ENCODE measurements at places on chromosomes 11 and 22. TPM values are rescaled to one million over a fixed set of nuclear protein-coding genes. Genes with fewer than 3 reads are reported as not detected.

GRCh38 chr11:74682731-74683278, 48.4 kb downstream of the CHRDL2 start:
- DNase-seq, result peak; percentile 15

DNA sequence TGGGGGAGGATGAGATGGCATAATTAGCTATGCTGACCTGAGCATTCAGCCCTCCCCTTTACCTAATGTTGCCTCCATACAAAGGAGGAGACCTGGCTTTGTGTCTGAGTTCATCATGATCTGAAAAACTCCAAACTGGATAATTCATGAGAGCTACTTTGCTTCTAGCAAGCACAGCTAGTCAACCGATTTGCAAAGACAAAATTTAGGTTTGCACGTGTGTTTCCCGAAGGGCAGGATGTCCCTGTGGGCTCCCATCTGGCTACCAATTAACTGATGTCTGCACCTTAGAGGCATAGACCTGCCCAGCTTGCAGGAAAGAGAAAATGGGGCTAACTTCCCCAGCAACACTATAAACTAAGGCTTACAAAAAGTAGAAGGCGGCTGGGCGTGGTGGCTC, 42.2 kb upstream of the POU2AF1 start:
- no peak for DNase-seq

DNA sequence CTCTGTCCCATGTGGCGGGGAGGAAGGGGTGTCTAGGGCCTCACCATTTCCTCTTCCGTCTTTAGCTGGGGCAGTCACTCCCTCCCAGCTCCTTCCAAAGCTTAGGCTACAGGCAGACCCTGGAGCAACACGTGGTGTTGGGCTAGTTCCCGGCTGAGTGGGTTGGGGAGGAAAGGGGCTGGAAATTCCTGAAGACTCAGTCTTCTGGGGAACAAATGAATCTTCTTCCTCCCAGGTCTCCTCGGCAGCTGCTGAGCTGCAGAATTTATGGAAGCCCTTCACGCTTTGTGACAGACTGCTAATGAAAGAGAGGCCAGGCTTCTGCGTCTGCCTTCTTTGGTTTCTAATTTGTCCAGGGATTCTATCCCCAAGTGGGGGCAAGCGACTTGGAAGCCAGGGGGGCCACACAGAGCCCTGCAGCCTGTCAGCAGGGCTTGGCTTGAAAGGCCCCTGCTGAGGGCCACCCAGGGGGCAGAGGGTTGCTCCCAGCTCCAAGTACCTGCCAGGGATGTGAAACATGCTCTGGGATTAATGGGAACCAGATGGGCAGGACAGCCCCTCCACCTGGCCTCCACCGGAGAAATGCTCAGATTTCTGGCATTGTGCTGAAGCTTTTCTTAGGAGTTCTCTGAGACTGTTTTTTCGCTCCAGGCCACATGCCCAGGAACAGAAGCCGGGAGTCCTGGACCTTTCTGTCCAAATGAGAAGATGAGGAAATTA, 123.1 kb downstream of the PKNOX2 start:
- DNase-seq, result peak; percentile 53

PANX3 gene
- not detected for total RNA-seq

DNA sequence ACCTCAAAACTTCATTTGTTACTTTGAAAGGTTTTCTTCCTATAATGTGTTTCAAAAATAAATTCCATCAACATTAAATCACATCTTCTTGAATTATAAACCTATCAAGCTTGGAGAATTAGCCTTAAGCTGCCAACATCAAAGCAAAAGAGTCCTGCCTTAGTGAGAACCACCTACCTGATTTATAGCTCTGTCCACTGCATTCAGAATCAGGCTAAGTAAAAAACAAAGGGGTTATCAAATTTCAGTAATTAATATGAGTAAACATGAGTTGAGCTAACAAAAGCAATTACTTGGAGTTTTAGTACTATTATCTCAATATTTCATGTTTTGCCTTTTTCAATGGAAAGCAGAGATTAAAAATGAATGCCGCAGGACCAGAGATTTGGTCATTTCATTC, 73.9 kb downstream of the CADM1 start:
- no peak for DNase-seq

DNA sequence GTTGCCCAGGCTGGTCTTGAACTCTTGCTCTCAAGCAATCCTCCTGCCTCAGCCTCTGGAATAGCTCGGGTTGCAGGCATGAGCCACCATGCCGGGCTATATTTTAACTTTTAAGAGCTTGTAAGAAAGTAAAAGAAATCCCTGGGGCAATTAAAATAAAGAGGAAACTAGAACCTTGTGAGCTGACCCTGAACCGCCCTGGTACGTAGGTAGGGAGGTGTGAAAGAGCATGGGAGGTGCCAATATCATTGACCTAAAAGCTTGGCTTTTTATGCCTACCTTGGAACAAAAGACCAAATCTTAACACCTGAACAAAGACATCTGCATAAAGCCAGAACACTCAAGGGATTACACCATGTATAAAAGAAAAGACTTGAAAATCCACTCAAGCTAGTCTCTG, 595.1 kb downstream of the SOX6 start:
- no peak for DNase-seq

FREY1 gene
- 0.47 TPM for total RNA-seq

ANGPTL5 gene
- total RNA-seq, result 1.4 TPM

DNA sequence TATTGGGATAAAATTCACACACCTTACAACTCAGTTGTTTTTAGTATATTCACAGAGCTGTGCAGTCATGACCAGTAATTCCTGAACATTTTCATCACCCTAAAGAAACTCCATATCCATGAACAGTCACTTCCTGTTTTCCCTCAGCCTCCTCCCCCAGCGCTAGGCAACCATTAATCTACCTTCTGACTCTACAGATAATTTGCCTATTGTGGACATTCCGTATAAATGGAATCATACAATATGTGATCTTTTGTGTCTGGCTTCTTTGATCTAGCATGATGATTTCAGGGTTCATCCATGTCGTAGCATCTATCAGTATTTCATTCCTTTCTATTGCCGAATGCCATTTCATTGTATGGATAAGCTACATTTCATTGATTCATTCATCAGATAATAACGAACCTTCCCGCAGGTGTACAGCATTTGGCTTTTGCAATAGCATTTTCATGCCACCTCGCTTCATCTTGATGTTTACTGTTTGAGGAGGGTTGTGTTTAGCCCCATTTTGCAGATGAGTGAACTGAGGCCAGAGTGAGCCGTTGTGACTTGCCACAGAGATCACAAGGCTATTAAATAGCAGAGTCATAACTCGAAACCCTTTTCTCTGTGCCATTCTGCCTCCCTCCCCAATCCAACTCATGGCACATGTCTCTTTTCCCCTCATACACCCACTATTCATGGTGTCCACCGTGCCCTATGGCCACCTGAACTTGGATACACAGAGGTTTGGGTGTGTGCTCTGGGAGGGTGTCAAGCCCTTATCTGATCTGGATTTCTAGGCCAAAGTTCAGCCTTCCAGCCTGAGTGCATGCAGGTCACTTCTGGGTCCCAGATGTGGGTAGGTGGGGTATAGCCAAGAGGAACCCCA, 11.1 kb upstream of the MYH9 start:
- no peak for DNase-seq

DNA sequence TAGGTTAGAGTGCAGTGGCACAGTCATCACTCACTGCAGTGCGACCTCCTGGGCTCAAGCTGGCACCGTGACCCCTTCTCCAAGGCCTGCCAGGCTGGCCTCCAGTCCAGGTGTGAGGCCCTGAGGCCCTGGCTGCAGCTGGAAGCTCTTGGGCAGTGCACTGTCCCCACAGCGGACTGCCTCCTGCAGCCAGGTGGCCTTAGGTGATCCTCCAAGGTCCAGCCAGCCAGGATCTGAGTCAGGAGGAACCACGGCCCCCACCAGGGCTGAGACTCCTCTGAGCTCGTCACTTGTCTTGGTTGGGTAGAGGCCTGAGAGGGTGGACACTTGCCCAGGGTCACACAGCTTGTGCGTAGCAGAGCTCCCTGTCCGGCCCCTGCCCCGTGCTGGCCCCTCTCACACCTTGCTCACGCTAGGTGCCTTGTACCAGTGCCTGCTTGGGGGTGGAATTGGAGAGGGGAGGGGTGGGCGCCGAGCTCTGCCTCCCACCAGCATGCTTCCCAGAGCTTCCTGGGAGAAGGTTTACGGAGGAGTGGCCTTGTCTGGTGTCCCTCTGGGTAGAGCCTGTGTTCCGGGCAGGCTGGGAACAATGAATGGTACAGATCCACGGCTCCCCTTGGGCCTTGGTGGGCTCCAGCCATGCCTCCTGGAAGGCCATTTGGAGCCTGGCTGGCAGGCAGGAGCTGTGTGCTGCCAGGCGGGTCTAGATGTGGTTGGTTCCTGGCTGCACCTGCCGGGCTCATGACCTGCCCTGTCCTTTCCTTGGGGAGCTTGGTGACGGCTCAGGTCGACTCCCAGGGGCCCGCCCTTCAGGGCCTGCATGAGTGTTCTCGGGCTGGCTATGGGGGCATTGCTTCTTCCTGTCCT, 20.6 kb downstream of the KCNQ1 start:
- DNase-seq, result no peak

GRCh38 chr11:134725716-134726639, 313.9 kb upstream of the B3GAT1 start:
- no peak for DNase-seq

DLG2 gene
- 5.9 TPM for total RNA-seq

MIOX gene
- total RNA-seq, result not detected

- DNase-seq, result no peak
These were observed 40.9 kb upstream of the ETS1 start for GRCh38 chr11:128628325-128628673.

DNA sequence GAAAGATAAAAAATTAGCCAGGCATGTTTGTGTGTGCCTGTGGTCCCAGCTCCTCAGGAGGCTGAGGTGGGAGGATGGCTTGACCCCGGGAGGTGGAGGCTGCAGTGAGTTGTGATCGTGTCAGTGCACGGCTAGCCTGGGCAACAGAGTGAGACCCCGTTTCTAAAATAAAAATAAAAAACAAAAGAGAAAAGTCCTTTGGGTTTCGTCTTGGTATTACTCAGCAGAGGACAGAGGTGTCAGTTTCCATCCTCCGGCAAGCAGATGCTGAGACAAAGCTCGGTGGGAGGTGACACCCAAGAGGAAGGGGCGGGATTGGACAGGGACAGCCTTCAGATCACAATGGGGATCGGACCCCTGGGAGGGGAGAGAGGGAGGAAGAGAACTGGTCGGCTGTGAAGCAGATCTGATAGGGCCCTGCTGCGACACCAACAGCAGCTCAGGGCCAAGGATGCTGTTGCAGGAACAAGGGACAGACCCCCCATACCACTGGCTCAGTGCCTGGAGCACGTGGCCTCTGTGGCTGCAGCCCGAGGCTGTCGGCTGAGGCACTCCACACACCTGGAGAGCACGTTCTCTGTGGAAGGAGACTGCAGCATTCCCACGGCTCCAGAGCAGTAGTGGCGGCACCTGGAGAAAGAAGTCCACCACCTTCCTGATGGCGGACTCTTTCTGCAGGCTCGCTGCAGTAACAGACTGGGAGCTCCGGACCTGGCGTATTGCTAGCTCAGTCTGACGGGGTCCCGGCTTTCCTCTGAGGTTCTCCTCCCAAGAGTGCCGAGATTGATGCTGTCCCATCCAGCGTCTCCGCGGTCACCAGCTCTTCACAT, 5.2 kb upstream of the BID start:
- no peak for DNase-seq

DNA sequence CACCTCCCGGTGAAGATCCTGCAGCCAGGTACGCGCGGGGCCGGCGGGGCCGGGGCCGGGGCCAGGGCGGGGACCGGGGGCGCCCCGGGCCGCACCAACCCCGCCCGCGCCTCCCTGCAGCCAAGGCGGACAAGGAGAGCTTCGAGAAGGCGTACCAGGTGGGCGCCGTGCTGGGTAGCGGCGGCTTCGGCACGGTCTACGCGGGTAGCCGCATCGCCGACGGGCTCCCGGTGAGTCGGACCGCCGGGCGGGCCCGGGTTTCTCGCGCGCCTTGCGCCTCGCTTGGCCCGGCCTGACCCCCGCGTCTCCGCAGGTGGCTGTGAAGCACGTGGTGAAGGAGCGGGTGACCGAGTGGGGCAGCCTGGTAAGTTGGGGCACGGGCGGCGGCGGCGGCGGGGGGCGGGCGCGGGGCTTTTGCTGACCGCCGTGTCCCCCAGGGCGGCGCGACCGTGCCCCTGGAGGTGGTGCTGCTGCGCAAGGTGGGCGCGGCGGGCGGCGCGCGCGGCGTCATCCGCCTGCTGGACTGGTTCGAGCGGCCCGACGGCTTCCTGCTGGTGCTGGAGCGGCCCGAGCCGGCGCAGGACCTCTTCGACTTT, 531 bp downstream of the PIM3 start:
- peak; percentile 60 for DNase-seq

CADM1 gene
- total RNA-seq, result 34.3 TPM

Data from left cardiac atrium (tissue), 4 donors.